ENCODE measurements at places on chromosomes 2 and 18.
A peak's percentile ranks its signal among the peaks of the same experiment; 100 is the strongest.

DNA sequence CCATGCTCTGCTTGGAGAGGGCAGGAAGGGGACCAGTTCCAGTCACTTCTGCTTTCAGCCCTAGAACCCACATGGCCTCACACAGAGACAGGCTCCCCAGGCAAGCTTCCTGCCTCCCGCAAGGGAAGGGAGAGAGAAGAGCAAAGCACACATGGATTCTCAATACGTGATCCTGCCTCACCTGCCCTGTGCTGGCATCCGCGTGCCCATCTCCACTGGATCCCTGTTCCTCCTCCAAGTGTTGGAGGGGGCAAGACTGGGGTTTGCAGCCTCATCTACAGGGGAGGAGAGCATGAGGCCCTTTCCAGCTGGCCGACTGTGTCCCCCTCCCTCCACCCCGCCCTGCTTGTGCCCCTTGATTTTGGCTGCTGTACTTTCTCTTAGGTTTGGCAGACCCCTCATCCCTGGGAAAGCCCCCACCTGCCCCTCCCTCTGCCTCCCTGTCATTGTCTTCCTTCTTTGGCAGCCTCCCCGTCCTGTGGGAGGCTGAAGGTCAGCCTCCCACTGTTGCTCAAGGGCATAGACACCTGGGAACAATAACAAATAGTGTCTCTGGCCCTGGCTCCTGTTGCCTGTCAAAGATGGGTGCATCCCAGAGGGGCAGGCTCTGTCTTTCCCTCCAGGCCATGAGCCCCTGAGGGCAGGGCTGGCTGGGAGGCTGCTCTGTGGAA lies 22.7 kb downstream of the KCNF1 start:
- no peak for DNase-seq

GRCh38 chr2:108385411-108386071 lies 7.8 kb downstream of the SULT1C4 start:
- DNase-seq, result no peak

DNA sequence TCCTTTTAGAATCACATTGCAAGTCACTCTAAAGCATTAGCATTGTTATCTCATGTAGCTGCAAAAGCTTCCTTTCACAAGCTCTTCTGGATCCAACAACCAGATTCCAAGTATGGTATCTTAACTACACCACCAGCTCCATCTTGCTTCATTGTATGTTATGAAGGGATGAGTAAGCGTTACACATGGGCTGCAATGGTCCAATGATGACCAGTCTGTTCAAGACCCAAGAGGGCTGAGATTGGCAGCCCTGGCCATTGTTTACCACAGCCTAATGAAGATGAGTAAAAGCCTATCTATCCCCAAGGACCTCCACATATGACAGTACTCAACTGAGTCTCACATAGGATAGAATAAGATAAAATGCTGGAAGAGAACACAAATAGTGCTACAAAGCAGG lies 6.3 kb downstream of the CFLAR start:
- peak; percentile 49 for DNase-seq

GRCh38 chr2:128145651-128146050 lies 54.7 kb downstream of the UGGT1 start:
- DNase-seq, result no peak

GRCh38 chr2:235506291-235506996 lies 12.6 kb downstream of the AGAP1 start:
- no peak for DNase-seq

GRCh38 chr2:134144081-134144596 lies 109.7 kb upstream of the MGAT5 start:
- DNase-seq, result no peak

DNA sequence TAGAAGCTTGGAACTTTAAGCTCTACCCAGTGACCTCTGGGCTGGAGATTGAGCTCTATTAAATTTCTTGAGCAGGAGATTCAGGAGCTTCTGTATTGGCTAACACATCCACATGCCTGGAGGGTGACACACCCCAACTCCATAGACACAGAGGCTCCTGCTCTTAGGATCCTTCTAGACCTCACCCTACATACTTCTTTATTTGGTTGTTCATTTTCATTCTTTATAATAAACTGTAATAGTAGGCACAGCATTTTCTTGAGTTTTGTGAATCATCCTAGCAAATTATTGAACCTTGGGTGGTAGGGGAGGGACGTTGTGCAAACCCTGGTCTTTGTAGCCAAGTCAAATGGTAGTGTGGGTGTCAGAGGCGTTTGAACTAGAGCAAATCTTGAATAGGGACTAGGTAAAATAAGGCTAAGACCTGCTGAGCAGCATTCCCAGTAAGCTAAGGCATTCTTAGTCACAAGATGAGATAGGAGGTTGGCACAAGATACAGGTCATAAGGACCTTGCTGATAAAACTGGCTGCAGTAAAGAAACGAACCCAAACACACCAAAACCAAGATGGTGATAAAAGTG lies 323.8 kb upstream of the GALNT5 start:
- no peak for DNase-seq

DNA sequence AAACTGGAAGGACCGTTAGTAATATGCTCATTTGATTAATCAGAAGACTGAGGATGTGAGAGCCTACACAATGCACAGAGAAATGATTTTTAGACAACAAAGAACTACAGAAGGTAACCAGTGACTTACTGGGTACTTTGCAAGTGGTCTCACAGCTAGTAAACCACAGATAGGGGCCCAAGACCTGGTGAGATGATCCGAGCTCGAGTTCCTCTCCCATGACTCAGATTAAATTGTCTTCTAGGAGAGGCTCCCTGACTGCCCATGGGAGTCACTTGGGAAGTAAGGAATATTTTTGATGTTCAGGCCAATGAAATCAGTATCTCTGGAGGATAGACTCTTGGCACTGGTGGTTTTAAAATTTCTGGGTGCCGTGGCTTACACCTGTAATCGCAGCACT lies 220.2 kb downstream of the CLIP4 start:
- DNase-seq, result no peak

DNA sequence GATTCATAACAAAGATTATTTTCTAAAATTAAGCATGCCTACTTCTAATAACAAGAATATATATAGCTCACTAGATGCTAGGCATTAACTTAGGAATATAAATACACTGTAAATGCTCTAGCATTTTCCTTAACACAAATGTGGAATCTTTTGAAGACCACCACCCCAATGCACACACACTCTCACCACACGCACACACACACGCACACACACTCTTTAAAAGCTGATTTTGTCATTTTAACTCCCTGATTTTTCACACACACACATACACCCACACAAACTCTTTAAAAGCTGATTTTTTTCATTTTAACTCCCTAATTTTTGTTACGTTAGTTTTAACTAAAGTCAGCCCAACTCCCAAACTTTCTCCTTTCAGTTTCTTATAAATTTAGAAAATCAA lies 3.0 kb downstream of the COL5A2 start:
- DNase-seq, result no peak

DNA sequence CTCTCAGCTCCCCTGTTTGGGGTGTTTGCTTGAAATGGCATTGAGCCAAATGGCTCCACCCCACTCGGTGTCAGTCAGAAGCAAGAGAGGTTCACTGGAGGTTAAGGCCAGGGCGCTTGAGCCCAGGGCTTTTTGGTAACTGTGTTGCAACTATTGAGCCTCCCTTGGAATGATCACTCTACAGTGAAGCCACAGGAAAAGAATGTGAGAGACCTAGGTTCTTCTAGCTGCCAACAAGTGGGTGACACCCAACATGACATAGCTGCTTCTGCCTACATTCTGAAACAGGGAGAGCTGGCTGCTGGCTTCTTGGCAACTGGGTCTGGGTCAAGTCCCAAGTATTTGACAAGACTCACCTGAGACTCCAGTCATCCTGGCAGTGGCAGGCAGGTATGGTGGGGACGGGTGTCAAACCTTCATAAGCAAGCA lies 7.1 kb upstream of the GRHL1 start:
- DNase-seq, result no peak

GRCh38 chr2:172596776-172597175 lies 40.9 kb downstream of the PDK1 start:
- no peak for DNase-seq

- no peak for DNase-seq
Measured at GRCh38 chr2:60414495-60415138, 138.8 kb downstream of the BCL11A start.

DNA sequence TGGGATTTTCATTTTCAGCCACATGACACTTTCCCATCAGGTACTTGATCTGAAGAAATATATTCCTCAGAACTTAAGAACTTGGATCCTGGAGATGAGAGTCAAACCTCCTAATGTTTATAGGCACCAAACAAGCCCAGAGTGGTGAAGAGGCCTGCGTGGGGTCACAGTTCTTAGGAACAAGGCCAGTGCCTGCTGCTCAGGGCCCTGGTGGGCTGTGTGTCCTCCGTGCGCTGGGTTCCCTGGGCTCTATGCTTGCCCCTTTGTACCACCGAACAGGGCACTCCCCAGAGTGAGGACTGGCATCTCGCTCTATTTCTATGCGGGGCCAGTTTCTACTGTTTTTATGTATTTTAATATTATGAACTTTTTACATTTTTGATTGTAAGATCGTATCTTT lies 76.0 kb upstream of the RBM44 start:
- DNase-seq, result no peak

DNA sequence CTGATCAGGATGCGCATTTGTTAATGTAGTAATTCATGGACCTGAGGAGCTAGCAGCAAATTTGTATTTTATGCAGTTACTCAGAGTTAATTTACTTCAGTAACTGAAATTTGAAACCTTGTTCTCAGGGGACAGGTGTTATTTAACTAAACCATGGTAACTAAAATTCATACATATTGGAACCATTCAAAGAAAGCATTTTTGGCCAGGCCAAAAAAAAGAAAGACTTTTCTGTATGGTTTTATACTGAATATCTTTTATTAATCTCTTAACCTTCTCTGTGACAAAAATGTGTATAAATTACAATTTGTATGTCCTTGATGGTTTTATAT lies 4.4 kb upstream of the KLHL23 start:
- no peak for DNase-seq

DNA sequence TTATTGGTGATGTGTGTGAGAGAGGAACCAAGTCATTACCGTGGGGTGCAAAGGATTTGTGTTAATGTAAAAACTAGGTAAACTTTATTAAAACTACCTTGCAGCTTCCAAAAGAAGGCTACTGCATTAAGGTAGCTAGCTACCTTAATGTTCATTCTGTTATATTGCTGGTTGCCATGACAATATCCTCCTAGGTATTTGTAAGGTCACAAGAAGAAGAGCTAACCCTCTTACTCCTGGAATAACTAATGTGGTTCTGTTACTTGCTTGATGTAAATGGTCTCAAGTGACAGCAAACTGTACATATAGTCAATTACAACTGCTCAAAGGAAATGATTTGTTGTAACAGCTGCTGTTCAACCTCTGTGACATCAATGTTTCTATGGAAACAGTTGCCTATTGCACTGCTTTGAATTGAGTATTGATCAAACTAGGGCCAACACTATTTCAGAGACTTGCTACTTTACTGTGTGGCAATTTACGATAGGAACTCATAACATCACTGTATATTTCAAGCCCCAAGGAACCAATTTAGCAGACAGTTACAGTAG lies 319.8 kb upstream of the HNRNPA3 start:
- DNase-seq, result no peak

GRCh38 chr18:5481621-5482020 lies 62.2 kb downstream of the EPB41L3 start:
- no peak for DNase-seq

DNA sequence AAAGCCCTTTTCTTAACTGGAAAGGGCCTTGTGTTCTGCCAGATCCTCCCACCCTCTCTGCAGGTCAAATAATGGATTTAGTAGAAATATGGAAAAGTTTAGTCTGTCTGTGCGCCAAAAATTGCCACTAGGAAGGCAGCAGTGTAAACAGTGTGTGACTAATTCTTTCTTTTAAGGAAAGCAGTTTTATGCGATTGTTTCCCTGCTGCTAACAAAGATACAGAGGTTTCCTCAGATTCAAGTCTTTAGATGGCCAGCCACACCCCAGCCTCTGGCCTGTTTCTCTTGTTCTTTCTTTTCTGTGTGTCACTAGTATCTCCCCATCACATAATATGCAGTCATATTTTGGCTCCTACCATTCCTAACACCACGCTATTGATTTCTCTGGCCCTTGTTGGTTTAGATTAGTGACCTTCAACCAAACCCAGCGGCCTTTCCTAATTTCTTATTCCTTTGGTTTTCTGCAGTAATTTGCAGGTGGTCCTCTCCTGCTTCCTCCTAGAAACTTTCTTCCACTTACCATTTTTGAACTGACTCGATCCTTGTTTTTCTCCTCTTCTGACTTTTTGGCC lies 157.4 kb downstream of the LTBP1 start:
- DNase-seq, result peak; percentile 41

- DNase-seq, result no peak
Measured at GRCh38 chr2:15701341-15701907, 109.8 kb downstream of the DDX1 start.

DNA sequence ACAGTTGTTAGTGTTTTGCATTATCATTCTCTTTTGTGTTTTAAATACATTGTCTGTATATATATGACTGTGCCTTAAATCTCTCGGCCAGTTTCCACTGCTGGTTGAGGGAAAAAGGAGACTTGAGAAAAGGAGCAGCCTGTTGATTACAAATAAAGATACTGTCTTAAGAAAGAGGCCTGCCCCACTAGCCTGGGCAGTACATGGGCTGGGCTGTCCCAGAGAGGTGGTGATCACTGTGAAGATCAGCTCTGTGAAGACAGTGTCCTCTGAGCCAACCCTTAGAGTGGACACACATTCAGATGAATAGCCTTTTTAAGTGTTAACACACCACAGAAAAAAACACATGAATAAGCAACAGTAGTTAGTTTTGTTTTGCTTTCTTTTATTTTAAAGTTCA lies 10.0 kb upstream of the OTX1 start:
- no peak for DNase-seq

- DNase-seq, result no peak
Measured at GRCh38 chr18:23276451-23276850, 141.2 kb downstream of the CABLES1 start.

- no peak for DNase-seq
Measured at GRCh38 chr2:155218292-155218924, 519.9 kb downstream of the KCNJ3 start.

DNA sequence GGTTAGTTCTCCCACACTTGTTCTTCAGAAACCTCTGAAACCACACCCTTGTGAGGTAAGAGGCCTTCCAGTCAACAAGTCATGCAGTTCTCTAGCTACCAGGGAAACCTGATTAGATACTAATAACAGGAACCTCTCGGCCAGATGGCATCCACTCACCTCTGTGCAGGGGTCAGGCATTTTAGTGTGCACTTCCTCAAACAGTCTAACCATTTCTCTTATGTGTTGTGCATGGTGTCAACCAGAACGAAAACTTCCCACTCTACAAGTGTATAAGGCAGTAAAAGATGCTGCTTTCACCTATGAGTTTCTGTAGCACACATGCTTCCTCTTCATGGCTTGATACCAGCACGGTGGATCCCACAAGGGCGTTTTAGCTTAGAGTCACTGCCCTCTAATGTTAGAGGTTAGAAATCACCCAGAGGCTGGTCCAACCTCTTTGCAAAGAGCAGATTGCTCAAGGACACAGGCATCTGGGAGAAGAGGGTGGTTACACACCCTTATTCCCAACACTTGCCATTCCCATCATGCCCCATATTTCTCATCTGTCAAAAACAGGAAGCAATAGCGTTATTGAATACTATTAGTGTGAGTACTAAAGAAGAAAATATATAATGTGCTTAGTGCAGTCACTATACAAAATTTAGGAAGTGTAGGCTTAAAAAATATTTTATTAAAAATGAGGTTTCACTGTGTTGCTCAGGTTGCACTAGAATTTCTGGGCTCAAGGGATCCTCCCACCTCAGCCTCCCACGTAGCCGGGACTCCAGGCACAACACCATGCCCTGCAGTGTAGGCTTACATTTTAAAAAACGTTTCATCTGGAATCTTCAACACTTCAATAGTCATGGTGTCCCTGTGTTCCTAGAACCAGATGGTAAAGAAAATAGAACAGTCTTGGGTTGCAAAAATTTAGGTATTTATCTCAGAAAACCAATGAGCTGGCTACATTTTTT lies 34.5 kb upstream of the RAB31 start:
- peak; percentile 64 for DNase-seq

GRCh38 chr2:183232161-183232865 lies 108.1 kb downstream of the NUP35 start:
- DNase-seq, result no peak
